ENCODE measurements at places on chromosomes 2 and 18.

DNA sequence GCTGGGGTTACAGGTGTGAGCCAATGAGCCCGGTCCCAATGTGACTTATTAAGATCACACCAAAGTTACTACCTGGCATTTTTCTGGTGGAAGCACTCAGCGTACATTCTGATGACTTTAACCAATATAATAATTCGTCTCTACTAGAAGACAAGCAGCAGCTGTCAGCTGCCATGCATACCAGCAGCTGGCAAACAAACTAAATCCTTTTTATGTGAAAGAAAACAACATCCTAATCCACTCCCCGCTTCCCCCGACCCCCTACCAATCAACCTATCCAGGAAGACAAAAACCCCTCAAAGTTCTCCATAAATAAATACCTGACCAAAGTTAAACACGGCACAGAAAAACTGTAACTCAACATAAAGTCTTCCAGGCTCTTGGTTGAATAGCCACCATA lies 42.1 kb downstream of the GPR155 start:
- DNase-seq, result no peak

DNA sequence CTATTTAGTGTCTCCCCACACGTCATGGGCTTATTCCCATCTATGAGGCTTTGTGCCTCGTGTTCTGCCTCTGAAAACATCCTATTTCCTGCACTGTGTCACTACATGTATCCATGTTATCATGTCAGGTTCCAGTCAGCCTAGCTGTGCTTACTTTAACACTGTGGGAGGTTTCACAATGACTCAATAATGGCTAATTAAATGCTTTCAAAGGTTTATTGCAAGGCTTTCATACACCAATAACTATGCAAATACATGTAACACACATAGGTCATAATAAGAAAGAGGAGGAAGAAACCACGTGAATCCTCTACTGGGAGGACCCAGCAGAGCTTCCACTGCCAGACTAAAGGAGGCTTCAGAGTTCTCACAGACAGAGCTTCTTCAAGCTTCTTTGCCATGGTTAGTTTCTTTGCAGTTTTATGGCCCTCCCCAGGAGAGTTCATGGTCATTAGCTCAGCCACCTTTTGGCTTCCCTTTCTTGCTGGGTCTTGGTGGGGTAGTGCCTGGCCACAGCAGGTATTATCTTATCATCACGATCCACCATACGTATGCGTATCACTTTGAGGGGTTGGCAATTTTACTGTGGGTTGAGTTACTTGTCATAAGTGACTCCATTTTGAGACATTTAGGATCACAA lies 5.1 kb upstream of the COLEC12 start:
- no peak for DNase-seq

- DNase-seq, result no peak
Measured at GRCh38 chr2:45653122-45653913, 1.8 kb downstream of the PRKCE start.

DNA sequence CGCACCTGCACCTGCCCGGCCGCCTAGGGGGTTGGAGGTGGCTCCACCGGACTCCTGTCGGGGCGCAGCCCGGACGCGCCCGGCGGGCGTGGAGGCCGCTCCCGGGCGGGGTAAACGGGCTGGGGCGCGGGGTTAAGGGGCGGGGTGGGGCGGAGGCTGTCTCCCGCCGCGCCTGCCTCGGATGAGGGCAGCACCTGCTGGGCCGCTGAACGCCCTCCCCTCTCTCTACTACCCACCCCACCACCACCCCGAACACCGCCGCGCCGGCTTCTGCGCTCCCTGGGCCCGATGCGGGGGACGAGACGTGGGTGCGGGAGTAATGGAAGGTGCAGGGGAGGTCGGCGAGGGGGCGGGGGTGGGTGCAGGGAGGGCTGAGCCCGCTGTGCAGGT lies 224.8 kb upstream of the ID2 start:
- peak; percentile 65 for DNase-seq

DNA sequence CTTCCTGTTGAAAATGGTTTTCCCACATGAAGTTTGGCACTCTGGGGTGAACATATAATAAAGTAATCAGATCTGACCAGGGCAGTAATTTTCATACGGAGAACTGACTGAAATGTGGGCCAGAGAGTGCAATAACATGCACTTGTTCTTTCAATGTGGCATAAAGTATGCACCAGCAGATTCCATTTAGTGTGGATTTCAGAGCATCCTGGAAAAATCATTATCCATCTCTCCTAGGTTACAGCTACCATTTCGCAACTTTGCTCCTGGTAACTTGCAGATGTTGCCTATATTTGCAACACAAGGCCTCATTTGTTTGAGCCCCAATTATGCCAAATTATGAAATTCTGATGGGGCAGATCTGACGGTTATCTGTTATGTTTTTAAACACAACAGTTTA lies 55.4 kb downstream of the COLEC12 start:
- no peak for DNase-seq

GRCh38 chr2:98009887-98010760 lies 14.4 kb upstream of the TMEM131 start:
- DNase-seq, result no peak

DNA sequence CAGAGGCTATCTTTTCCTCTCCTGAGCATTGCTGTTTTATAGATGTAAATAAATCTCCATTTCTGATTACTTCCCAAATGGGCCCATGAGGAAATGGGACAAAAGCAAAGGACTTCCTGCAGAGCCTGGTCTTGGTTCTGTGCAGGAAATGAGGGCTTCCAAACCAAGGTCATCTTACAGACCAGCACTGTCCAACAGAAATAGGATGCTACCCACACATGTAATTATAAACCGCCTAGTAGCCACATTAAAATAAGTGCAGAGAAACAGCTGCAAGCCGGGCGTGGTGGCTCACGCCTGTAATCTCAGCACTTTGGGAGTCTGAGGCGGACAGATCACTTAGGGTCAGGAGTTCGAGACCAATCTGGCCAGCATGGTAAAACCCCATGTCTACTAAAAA lies 6.2 kb downstream of the TTL start:
- DNase-seq, result no peak

GRCh38 chr18:6441200-6441599 lies 26.5 kb upstream of the L3MBTL4 start:
- no peak for DNase-seq

GRCh38 chr2:121887513-121888188 lies 132.2 kb downstream of the TSN start:
- no peak for DNase-seq

DNA sequence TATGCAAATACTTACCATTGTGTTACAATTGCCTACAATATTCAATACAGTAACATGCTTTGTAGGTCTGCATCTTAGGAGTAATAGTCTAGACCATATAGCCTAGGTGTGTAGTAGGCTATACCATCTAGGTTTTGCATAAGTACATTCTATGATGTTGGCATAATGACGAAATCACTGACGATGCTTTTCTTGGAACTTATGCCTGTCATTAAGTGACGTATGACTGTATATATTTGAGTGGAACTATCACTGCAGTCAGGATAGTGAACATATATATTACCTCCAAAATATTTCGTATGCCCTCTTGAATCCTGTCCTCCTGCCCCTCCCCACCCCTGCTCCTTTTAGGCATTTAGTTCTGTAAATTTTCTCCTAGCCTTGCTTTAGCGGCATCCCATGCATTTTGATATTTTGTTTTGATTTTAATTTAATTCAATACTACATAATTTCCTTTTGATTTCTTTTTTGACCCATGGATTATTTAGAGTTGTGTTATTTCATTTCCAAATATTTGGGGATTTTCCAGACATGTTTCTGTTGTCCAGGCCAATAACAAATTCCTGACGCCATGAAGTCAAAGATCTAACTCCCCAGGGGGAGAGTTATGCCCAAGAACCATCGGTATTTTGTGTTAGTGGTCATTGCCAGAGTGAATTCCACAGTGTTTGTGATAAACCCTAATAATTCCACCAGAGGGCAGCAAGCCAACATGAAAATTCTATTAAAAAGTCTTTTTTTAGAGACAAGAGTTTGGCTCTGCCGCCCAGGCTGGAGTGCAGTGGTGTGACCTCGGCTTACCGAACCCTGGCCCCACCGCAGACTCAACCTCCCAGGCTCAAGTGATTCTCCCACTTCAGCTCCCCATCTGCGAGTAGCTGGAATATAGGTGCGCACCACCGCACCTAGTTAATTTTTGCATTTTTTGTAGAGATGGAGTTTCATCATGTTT lies 24.2 kb upstream of the CASP8 start:
- DNase-seq, result peak; percentile 59

- peak; percentile 71 for DNase-seq
Measured at GRCh38 chr2:44952143-44952805, 10.8 kb downstream of the SIX3 start.

- no peak for DNase-seq
Measured at GRCh38 chr2:179938026-179938425, 69.1 kb downstream of the CWC22 start.

DNA sequence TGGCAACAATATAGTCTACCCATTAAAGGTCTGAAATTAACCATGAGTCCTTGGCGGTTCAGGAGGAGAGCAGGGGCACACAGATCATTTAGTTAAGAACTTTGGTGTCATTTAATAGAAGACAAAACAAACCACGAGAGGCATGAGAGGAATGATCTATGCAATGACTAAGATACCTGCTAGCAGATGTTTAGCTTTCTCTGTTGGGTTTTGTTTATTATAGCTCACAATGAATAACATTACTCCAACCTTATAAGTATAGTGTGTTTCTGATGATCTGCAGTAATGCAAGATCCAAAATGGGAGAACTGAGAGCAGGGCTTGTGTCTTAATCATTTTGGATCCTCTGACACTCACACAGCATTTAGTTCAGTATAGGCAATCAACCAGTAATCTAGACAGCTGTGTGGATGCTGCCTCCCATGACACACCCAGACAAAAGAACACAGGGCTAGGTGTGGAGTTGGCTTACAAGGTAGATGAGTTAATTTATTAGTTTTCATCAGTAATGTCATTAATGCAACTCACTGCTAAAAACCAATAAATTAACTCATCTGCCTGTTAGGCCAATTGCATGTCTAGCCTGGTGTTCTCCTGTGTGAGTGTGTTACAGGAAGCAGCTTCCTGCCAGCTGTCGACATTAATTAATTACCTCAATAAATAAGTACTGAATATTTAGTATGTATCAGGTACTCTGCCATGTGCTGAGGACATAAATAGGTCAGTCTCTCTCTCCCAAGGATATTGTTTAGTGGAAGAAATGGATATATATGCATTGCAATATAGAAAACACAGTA lies 92.3 kb downstream of the CLIP4 start:
- no peak for DNase-seq

GRCh38 chr2:200968162-200968561 lies 4.7 kb upstream of the ORC2 start:
- no peak for DNase-seq

DNA sequence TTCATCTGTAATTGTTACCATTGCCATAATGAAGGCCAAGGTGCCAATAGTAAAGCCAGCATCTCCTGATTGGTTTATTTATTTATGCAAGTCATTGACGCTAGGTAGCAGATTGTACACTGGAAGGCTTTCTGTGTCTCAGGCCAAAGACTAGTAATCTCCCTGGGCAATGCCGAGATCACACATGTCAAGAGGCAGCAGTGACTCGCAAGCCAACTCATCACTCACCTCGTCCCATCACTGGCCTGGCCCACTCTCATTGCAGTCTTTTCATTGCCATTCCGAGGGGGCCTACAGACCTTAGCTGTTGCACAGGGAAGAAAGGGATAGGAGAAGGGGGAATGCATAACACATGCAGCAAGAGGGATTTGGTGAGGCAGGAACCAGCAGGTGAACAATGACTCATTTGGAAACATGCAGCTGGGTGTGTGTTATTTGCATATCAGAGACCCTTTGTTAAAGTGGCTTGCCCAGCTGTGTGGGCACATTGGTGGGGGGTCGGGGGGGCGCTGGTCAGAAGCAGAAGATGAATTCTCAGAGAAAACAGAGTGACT lies 448.7 kb upstream of the HNRNPA3 start:
- DNase-seq, result no peak

GRCh38 chr2:154961676-154962075 lies 263.2 kb downstream of the KCNJ3 start:
- DNase-seq, result no peak

DNA sequence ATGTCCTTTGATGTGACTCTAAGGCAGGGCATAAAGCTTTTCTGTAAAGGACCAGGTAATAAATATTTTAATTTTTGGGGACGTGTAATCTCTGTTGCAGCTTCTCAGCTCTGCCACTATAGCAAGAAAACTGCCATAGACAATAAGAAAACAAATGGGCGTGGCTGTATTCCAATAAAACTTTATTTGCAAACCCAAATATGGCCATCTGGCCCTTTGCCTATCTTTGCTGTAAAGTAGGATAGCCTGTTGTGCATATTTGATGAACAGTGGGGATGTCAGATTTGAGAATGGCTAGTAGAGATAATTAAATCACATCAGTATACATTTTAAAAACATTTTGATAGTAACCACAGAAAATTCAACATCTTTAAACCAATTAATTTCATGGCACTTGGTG lies 95.6 kb upstream of the NOSTRIN start:
- no peak for DNase-seq

DNA sequence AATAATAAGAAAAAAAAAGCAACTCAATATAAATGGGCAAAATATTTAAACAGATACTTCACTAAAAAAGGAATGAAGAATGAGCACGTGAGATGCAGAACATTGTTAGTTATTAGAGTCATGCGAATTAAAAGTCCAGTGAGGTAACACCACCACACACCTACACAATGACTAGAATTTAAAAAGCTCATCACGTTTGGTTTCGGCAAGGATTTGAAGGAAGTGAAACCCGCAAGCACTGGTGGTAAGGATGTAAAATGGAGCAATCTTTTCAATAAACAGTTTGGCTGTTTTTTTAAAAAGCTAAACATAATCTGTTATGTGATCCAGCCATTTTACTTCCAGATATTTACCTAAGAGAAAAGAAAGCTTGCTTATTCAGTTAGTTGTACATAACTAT lies 1181.6 kb upstream of the CELF4 start:
- DNase-seq, result no peak

DNA sequence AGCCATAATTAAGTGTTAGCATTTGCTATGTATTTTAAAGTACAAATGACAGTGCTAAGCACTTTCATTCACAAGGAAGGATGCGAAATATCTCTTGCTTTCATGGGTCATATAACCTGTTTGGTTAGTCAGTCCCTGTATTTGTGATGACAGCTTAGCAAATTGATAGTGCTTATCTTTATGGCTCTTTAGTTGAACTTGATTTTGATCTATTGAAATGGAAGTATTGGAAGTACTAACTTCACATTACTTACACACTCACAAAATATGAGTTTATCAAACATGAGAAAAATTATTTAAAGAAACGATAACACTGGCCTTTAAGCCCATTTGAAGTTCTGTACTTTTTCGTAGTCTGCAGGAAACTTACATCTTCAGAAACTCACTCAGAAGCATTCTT lies 97.4 kb upstream of the NEUROD1 start:
- no peak for DNase-seq

DNA sequence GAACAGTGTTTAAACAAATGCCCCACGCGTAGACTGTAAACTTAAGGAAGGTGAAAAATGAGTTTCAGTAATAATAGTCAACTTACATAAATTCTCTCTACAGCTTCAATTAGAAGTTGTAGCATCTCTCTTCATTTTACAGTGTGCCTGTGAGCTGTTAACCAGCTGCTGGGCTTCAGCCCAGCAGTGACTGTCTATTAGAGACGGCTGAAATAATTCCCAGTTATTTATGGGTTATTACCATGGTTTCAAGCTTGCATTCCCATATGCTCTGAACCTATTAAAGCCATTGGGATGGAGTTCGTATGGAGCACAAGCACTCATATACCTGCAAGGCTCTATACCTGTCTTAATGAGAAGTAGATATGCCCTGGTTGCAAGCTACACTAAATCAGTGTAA lies 501.1 kb downstream of the CNTNAP5 start:
- DNase-seq, result no peak

Measured in Caco-2 (cell line).